ENCODE measurements at places on chromosomes 4 and X. TPM values are rescaled to one million over a fixed set of nuclear protein-coding genes. Genes with fewer than 3 reads are reported as not detected.

Gene DDX53
- not detected for polyA plus RNA-seq

DNA sequence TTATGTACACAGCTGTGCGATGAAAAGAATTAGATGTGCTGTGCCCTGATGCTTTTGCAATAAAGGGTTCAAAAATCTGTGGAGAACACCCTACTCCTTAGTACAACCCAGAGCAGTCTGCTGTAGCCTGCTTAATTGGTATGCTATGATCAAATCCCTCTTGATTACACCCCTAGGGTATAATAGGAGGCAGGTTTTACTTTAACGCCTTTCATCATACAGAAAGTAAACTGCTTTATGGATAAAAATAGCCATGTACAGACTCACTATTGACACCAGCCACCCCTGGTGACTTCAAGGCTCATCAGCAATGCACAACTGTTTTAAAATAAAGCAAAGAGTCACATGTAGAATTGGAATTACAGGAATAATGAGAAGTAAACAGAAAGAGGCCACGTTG, 315.3 kb downstream of the DMD start:
- no peak for DNase-seq

- peak; percentile 57 for DNase-seq
These were observed 286.1 kb upstream of the TENM3 start for GRCh38 chr4:181957088-181957487.

GRCh38 chrX:123975180-123975579, 13.7 kb downstream of the STAG2 start:
- DNase-seq = no peak

- no peak for DNase-seq
These were observed 168.3 kb upstream of the RPS6KA3 start for GRCh38 chrX:20434986-20435385.

DNA sequence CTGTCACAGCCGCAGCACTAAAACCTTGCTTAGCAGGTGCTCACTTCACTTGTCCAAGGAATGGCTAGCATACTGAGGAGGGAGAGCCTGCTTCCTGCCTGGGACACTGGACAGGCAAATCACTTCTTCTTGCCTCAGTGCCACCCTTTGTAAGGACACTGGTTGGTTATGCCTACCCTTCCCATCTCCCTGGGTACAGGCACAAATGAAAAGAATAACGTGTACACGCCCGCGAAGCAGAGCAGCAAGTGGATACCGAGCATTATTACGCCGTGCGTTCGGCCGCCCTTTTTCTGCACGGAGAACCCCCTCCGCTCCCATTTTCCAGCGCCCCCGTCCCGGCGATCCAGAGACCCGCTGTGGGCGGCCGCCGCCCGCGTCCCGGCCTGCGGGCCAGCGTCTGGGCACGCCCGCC, 338 bp upstream of the KLHL2 start:
- no peak for DNase-seq

- no peak for DNase-seq
These were observed 499.0 kb downstream of the PDGFC start for GRCh38 chr4:156472624-156473023.

DNA sequence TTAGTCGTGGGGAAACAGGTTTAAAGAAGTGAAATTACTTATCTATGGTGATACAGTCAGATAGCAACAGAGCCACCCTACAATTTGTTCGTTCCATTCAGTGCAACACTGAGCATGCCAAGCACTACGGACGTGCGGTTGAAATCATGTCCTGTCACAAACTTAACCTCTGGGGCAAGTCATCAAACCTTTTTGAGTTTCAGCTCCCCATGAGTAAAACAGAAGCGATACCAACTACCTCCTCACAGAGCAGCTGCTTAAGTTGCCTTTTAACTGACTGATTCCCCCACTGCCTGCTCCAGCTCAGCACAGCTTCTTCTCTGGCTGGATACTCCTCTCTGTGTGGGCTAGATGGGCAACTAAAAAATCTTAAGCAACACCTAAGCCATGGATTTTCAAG, 36.0 kb downstream of the LHFPL1 start:
- no peak for DNase-seq
